ENCODE measurements at places on chromosomes 3 and 15. TPM values are rescaled to one million over a fixed set of nuclear protein-coding genes. Genes with fewer than 3 reads are reported as not detected.

AADAC gene
- total RNA-seq, result not detected

CEP97 gene
- 12.1 TPM for total RNA-seq

GOLGA8R gene
- 0.07 TPM for total RNA-seq

GHSR gene
- total RNA-seq, result not detected

SLC51B gene
- total RNA-seq, result not detected

GRCh38 chr3:10638466-10638865 is 133.1 kb upstream of the ATP2B2 start:
- DNase-seq, result no peak

C2CD4B gene
- total RNA-seq, result not detected

DNA sequence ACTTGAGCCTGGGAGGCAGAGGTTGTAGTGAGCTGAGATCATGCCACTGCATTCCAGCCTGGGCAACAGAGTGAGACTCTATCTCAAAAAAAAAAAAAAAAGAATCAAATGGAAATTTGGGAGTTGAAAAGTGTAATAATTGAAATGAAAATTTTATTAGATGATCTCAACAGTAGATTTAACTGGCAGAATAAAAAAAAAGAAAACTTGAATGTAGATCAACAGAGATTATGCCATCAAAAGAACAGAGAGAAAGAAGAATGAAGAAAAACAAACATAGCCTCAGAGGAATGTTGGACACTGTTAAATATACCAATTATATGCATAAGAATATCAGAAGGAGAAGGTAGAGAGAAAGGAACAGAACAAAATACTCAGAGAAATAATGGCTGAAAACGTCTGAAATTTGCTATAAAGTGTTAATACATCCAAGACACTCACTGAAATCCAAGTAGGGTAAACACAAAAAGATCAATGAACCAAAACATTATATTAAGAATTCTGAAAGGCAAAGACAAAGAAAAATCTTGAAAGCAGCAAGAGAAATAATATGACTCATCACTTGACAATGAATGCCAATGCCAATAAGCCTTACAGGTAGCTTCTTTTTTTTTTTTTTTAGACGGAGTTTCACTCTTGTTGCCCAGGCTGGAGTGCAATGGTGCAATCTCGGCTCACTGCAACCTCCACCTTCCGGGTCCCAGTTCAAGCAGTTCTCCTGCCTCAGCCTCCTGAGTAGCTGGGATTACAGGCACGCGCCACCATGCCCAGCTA is 14.6 kb upstream of the ELP6 start:
- DNase-seq, result peak; percentile 63

DNA sequence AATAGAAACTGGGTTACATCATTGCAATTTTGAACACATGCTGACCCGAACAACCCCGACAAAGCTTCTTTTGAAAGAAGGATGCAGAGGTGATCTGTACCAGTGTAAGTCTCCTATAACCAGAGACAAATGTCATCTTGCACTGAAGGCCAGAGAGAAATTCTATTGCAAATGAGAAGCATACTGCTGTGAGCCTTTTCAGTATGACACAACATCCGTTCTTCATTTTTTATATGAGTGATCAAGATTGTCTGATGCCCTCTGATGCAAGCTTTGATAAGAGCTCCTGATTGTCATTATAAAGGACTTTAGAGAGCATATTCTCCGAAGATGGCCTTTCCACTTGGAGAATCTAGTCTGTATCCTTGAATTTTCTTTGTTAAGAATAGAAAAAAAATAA is 36.9 kb downstream of the PCOLCE2 start:
- DNase-seq, result peak; percentile 36

DNA sequence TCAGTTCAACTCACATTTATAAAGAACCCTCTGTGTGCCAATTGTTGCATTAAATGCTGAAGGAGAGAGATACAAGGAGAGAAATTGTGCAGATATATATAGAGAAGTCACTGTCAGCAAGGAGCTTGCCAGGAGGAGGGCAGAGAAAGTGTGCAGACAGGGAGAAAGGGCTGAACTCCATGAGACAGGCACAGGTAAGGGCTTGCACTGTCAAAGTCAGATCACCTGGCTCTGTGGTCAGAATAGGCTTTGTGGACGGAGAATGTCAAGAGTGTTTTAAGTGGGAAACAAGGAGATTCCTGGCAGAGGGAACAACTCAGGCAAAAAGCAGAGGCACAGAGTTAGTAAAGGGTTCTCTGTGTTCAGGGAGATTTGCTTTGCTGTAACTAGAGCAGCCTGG is 303.0 kb upstream of the TPRG1 start:
- DNase-seq, result no peak

GRCh38 chr3:22228705-22229104 is 477.7 kb upstream of the ZNF385D start:
- DNase-seq, result no peak

- DNase-seq, result no peak
These were observed 101.5 kb upstream of the MYO5C start for GRCh38 chr15:52397118-52397517.

RARRES1 gene
- not detected for total RNA-seq

DNA sequence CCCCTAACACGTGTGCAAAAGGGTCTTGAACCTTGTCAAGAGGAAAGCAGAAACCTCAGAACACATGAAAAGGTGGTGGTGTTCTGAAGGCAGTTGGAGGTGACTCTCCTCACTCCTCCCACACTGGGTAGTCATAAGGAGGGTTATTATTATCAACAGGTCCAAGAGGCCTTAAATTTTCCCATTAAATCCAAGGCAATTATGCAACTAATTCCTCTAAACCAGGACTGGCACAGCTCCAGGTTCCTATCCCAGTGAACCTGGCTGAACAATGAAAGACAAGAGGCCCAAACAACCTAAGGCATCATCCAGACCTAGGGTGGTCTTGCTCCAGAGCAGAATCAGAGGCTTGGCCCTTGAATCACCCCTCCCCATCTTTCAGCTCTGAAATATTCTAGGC is 15.0 kb downstream of the MYLK start:
- DNase-seq, result no peak

- peak; percentile 50 for DNase-seq
These were observed 15.2 kb downstream of the NRROS start for GRCh38 chr3:196654735-196655090.

- no peak for DNase-seq
These were observed 28.4 kb downstream of the USF3 start for GRCh38 chr3:113668015-113668414.

GRCh38 chr15:47757331-47757730 is 40.0 kb downstream of the SEMA6D start:
- DNase-seq, result no peak

GRCh38 chr15:89330119-89330518 is 4.5 kb downstream of the POLG start:
- no peak for DNase-seq

TGFBR2 gene
- 55.9 TPM for total RNA-seq

DNA sequence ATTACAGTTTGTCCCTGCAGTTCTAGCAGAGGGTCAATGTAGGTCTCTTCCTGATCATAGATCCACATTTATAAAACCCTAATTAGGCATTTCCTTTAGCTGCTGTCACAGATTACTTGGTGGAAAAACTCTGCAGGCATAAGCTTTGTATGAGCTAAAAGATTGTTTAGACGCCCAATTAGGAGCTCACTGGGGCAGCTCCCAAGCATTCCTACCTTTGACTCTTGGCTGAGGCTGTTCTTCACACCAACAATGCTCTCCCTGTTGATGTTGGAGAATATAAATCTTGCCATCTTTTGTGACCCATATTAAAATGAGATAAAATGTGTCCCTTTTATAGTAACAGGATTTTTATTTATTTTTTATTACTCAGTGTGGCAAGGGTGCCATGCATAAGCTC is 148.3 kb upstream of the TRIM42 start:
- no peak for DNase-seq

ENTPD3 gene
- total RNA-seq, result 7.1 TPM

DNA sequence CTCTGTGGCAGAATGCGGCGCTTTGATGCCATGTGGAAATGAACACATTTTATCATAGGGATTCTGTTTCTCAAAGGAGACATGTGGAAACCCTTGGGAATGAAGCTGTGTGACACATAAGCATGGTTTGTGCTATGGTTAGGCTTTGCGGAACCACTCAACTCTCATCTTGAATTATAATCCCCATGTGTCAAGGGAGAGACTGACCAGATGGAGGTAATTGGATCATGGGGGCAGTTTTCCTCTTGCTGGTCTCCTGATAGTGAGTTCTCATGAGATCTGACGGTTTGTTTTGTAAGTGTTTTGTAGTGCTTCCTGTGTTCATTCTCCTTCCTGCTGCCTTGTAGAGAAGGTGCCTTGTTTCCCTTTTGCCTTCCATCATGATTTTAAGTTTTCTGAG is 1109.2 kb upstream of the ALCAM start:
- DNase-seq, result no peak

FANCD2OS gene
- total RNA-seq, result not detected

PCOLCE2 gene
- total RNA-seq, result 17.3 TPM

- DNase-seq, result peak; percentile 72
These were observed 70.8 kb upstream of the ZBTB20 start for GRCh38 chr3:115217678-115218451.

FBXW12 gene
- not detected for total RNA-seq

DNA sequence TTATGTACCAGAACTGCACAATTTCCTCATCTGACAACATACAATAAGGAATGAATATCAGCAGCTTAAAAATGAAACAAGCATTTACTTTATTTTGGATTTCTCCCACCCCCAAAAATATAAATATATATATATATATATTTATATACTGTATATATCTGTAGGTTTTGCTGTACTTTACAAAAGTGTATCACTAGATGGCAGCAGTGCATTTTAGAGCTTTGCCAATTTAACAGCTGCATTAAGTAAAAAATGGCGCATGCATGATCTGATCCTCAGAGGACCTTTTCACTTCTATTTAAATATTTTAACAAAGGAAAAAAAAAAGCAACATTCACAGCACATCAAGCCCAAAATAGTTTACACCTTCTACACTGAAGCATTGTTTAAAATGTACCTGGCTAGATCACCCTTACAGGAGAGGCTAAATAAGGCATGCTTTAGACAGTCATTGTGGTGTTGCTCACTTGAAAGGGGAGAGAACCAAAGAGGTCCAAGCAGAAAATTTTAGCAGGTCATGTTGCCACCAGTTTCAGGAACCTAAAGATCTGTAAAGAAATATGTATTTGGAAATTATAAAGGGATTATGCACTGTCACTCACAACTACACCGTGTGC is 72.6 kb downstream of the NPTN start:
- DNase-seq, result peak; percentile 79

MSL2 gene
- total RNA-seq, result 7.9 TPM

FOXL2NB gene
- not detected for total RNA-seq

GRCh38 chr15:90529371-90530249 is at the start of gene CRTC3:
CRTC3 (plus strand) TSS chr15:90529923; CDS start chr15:90530072, 149 bp downstream.
- peak; percentile 42 for DNase-seq

- DNase-seq, result no peak
These were observed 30.8 kb downstream of the SH3GL3 start for GRCh38 chr15:83477808-83478537.
